ENCODE measurements at places on chromosomes 16 and 17.

DNA sequence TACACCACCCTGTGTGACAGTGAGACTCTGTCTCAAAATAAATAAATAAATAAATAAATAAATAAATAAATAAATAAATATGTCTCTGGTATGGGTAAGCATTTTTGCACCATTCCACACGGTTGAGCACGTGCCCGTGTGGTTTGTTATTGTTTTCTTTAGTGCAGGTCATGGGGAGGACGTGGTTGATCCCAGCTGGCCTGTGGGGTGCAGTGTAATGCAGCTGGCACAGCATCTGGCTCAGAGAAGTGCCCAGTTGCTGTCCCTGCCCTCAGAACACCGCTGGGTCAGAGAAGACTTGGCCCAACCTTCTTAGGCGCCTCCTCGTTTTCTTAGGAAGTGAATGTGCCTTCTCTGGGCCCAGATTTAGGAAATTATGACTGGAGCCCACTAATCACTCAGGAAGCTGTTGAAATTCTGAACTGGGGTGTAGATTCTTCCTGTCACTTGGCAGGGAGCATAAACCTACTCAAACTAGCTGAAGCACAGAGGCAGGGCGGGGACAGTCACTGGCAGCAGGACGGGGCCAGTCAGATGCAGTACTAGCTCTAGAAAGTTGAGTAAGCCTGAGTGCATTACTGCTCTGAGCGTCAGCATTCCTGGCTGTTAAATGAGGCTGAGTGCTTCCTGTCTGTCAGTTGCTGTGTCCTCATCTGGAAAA, 85.9 kb downstream of the SNX29 start:
- DNase-seq = no peak

DNA sequence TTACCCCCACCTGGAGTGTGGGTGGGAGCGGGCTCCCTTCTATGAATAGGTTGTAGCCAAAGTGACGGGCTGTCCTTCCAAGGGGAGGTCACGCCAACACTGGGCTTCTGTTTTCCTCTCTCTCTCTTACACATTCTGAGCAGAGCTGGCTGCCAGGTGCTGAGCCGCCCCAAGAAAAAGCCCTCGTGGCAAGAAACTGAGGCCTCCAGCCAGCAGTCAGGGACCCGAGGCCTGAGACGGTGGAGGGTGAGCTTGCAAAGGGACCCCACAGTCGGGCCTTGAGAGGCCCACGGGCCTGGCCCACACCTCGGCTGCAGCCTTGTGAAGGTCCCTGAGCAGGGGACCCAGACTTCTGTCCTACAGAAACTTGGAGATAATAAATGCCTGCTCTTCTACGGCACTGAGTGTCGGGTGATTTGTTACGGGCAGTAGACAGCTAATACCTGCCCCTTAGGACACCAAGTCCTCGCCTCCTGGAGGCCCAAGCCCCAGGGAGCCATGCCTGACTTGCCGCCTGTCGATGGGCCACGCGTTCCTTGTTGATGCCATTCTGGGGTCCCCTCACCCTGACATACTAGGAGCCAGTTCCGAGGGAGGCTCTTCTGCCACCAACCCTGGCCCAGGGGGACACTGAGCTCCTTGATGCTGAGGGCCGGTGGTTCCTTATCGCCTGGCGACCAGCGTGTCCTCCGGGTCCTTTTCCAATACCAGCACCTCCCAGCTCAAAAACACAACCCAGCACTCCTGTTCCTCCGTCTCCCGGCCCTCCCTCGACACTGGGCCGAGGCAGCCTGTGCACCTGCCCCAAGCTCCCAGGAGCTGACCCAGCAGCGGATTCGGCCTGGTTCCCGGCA, 26.1 kb downstream of the SLC25A10 start:
- no peak for DNase-seq

- DNase-seq = no peak
Observed at GRCh38 chr17:70286391-70286790, 117.1 kb downstream of the KCNJ2 start.

DNA sequence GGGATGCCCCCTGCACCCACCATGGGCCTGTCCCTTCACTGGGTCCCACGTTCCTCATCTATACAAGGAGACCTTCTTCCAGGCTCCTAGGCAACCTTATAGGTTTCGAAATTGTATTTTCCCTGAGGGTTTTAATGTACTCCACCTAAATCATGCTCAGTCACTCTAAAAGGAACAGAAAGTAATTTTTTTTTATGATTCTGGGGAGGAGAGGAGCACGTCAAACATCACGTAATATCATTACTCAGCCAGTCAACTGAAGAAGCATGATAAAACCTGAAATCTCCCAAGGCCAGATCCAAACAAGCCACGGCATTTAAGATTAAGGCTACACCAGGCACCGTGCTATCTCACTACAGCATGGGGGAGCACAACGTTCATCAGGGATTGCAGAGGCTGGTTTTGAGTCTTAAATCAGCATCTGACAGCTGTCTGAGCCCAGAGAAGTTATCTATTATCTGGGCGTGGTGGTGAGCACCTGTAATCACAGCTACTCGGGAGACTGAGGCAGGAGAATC, 3.9 kb upstream of the TMEM114 start:
- DNase-seq = no peak

GRCh38 chr17:44906010-44906646, 6.9 kb upstream of the EFTUD2 start:
- DNase-seq = no peak

DNA sequence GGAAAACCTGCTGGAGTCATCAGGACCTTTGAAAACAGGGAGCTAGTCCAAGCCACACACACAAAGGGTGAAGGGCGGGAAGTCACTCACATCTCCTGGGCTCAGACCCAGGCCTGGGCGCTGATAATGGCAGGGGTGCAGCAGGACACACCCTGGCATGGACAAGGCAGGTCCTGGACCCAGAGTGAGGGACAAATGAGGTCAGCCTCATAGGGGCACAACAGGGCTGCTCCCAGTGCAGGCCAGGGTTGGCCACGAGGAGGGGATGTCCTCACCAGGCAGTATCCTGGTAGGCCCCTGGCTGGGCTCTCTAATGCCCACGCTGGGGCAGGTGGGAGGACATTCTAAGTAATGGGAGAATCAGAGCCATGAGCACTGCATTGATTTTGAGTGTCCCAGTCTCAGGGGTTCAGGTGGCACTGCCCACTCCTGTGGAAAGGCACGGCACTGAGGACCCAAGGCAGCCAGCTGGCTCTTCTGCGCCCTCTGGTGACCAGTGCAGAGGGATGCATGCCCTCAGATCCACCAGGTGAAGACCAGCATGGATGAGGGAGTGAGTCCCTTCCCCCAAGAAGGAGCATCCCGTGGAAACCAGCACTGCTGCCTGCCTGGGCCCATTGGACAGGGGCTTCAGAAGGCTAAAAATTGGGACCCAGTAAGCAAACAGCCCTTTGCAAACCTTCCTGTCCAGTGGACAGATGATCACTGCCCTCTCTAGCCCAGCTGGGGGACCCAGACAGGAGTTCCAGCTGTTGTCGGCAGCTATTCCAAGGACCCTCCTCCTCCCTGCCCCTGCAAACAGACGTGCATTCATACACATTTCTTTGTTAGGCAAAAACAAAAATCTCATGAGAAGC, 23.4 kb upstream of the SREBF1 start:
- DNase-seq = no peak

- DNase-seq = no peak
Observed at GRCh38 chr17:48413613-48414405, 16.2 kb downstream of the SKAP1 start.

DNA sequence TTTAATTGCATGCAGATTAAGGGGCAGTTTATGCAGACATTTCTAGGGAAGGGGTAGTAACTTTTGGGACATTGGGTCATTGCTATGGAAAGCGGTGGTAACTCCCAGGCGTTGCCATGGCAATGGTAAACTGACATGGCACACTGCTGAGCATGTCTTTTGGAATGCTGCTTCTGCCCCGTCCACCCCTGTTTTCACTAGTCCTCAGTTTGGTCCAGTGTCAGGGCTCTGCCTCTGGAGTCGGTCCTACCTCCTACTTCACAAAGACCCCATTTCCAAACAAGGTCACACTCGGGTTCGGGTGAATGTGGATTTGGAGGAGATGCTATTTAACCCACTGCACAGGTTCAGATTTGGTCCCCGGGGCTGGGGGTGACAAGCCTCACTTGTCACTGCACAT, 2.9 kb downstream of the IL34 start:
- no peak for DNase-seq

DNA sequence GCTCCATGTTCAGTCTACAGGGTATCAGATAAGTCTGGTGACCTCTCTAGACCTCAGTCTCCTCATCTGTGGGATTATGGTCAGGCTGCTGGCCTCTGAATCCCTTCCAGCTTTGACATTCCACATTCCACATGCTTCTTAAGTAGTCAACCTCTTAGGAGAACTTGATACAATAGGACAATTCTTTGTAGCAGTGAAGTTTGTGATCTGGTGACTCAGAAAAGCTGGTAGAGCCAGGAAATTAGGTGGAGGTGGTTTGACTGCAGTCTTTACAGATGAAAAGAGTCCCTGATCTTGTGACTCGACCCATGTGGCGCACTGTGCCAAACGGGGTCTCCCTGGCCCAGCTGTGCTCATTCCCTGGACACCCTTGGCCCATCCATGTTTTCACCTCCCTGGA, 147.8 kb downstream of the NTN1 start:
- no peak for DNase-seq

DNA sequence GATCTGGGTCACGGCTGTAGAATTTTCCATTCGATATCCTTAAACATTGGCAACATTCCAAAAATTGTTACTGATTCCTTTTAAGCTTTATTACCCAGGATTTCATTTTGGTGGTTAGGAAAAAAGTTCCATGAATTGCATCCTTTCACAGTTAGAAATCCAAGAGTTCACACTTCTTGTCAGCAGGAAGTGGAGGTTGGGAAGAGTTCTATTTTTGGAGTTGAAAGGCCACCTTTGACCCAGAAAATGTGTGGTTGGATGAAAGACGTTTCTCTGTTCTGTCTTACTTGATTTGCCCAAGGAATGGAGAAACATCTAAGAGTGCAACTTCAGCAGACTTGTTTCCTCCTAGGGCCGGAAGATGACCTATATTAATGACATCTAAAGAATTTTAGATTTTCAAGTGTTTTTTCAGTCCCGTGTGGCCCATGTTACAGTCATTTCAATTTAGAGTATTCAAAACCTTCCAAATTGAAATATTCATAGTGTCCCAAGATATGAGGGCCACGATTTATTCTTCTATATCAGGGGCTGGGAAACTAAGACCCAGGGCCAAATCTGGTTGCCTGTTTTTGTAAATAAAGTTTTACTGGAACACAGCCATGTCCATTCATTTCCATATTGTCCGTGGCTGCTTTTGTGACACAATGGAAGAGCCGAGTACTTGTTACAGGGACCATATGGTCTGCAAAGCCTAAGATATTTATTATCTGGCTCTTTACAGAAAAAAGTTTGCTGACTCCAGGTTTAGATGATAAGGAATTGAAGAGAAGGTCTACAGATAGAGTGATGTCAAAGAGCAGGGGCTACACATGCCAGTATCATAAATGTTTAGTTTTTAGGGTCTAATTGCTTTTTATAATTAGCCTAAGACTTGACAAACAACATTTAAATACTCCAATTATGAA, 50.2 kb downstream of the CDK5R1 start:
- no peak for DNase-seq

- no peak for DNase-seq
Observed at GRCh38 chr17:49862781-49863331, 15.0 kb upstream of the TAC4 start.
